ENCODE measurements at places on chromosomes 2 and 18. TPM values are rescaled to one million over a fixed set of nuclear protein-coding genes. Genes with fewer than 3 reads are reported as not detected.

- DNase-seq, result no peak
These were observed 130.1 kb downstream of the SMAD7 start for GRCh38 chr18:48820483-48821250.

- peak; percentile 59 for DNase-seq
These were observed 74.7 kb upstream of the ETAA1 start for GRCh38 chr2:67322353-67323001.

DNA sequence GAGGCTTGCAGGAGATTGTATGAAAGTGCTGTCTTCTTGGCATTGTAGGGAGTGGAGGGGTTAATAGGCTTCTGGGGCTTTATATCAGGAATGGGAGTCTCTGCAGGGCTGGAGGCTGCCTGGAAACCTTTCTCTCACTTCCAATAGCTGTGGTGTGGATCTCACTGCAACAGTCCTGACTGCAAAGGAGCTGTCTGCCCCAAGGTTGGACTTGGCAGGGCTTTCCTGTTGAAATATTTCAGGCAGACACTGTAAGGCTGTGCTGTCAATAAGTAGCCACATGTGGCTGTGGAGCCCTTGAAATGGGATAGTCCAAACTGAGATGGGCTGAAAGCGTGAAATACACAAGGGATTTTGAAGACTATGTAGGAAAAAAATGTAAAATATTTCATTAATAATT, 399.1 kb upstream of the SPRED2 start:
- no peak for DNase-seq

GRCh38 chr2:165637396-165637795, 156.7 kb downstream of the GALNT3 start:
- no peak for DNase-seq

- DNase-seq, result no peak
These were observed 53.7 kb upstream of the PARD3B start for GRCh38 chr2:204491528-204491927.

- peak; percentile 57 for DNase-seq
These were observed 82.6 kb downstream of the MAPK4 start for GRCh38 chr18:50642439-50642838.

- no peak for DNase-seq
These were observed 328.9 kb downstream of the ZEB2 start for GRCh38 chr2:144190908-144191605.

DNA sequence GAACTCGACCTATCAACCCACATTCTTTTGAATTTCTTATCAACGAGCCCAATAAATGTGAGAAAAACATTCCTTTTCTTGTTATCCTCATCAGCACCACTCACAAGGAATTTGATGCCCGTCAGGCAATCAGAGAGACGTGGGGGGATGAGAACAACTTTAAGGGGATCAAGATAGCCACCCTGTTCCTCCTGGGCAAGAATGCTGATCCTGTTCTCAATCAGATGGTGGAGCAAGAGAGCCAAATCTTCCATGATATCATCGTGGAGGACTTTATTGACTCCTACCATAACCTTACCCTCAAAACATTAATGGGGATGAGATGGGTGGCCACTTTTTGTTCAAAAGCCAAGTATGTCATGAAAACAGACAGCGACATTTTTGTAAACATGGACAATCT, 378.2 kb downstream of the STK39 start:
- DNase-seq, result no peak

DNA sequence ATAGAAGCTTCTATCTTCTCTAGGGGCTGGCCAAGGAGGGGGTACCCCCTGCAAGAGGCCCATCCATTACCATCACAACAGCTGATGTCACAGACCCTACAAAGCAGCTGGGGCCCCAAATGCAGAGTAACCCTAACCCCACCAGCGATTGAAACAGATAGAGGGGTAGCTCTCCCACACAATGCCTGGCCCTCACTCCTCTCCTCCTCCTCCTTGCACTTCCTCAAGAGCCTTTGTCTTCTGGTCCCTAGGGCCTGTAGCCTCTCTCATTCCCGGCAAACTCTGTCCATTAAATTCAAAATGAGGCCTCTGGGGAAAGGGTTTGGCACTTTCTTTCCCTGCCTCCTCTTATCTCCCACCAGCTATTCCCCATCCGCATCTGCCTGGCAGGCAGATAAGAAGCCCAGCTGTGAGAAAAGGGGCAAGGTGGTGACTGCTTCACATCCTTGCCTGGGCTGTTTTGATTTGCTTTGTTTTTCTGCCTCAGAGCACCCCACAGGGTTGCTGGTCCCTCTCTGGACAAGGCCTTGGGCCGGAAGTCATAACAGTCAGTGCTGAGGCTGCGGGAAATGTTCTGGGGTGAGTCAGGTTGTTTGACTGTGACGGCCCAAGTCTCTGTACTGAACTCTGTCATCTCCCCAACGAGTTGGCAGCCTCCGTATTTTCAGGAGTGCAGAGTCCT, 26.1 kb upstream of the CYP26B1 start:
- DNase-seq, result no peak

- no peak for DNase-seq
These were observed 128.5 kb downstream of the ARL6IP6 start for GRCh38 chr2:152846697-152847470.

DNA sequence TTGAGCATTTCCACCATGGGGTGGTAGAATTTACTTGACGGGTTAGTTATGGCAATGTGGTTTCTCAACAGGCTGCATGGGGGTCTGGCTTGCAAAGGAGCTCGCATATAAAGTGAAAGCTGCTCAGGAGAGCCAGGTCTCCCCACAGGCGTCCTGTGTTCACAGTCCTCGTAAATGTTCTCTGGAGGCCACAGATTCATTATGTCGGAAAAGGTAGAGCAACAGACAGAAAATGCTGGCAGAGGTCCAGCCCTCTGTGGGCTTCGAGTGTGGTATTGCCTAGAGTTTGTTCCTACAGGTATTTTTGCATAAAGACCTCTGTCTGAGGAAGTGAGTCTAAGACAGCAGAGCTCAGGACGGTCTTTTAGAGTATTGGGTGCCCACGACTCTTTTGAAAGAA, 96.4 kb downstream of the CDCA7 start:
- no peak for DNase-seq

- DNase-seq, result no peak
These were observed 11.0 kb upstream of the NBEAL1 start for GRCh38 chr2:203003716-203004115.

DNA sequence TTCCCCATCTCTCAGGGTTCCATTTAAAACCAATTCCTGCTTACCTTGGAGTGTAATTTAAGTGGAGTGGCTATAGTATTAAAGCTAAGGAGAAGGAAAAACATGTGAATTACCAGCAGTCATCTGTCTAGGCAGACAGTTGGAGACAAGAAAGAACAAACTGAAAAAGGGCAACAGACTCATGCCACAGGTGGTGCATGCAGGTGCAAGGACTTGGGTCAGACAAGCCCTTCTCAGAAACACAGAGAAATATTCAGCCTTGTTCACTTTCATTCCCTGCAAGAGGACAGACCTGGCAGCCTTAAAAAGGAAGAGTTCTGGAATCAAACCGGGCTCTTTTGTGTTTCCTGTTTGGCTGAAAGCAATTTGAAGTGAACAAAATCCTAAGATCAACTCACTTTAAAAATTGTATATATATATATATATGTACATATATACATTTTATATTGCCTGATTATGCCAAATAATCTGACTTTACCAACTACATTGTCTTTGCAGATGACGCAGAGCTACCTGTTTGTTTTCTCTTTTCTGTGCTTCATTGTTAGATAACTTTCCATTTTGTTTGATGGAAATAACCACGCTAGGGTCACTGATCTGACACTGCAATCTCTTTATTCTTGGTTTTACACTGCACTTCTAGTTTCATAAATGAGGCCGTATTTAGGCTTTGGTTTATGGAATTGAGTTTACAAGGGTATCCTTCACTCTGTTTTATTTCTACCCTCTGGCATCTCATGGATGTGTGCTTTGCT, 35.1 kb upstream of the VPS54 start:
- no peak for DNase-seq

DNA sequence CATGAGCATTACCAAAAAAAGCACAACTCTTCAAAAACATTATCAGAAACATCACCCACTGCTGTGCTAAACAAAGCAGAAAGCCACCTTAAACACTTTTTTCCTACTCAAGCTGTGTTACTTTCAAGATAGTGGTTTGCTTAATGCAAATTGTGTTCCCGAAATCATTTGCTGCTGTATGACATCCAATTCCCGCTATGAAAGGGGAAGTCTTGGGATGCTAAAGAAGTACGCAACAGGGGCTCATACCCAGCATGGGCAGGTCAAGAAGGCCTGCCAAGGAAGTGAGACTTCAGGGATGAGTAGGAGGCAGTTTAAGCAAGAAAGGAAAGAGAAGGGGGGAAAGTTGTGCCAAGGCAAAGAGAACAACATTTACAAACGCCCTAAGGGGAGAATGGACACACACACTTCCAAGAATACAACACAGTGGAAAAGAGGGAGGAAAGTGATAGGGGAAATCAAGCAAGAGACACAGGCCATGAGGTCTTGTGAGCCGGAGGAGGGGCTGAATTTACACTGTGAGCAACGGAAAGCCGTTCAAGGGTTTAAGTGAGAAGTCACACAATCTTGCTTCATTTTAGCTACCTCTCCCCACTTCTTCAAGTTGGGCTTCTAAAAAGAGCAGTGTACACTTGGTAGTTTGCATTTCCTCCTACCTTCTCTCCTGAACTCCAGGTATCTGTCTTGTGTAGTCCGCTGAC, 4.0 kb downstream of the PTPN2 start:
- no peak for DNase-seq

GRCh38 chr2:221077799-221078198, 494.3 kb downstream of the EPHA4 start:
- DNase-seq, result no peak

- no peak for DNase-seq
These were observed 827.5 kb downstream of the ADCYAP1 start for GRCh38 chr18:1732143-1732542.

DNA sequence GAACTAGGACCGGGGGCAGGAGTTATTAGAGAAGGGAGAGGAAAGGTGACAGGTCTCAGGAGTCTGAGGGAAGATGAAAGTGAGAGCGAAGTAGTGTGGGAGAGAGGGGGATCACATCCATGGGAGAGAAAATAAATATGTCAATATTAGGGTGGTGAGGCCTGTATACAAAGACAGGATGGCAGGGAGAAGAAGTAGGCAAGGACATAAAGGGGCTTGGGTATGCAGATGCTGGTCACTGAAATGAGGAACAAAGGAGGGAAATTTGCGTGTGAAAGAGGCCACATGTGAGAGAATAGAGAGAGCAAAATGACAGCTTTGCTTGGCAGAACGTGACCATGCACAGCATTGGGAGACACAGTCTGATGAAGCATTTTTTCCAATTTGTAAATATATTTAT, 13.6 kb downstream of the METAP1D start:
- no peak for DNase-seq

- peak; percentile 41 for DNase-seq
These were observed 52.8 kb downstream of the CLASP1 start for GRCh38 chr2:121596221-121597080.

- DNase-seq, result no peak
These were observed 5.5 kb downstream of the MSGN1 start for GRCh38 chr2:17821535-17822444.

GRCh38 chr2:108969856-108970255, 19.2 kb downstream of the EDAR start:
- DNase-seq, result no peak

- no peak for DNase-seq
These were observed 49.0 kb upstream of the BCL2L11 start for GRCh38 chr2:111071600-111072171.

DNA sequence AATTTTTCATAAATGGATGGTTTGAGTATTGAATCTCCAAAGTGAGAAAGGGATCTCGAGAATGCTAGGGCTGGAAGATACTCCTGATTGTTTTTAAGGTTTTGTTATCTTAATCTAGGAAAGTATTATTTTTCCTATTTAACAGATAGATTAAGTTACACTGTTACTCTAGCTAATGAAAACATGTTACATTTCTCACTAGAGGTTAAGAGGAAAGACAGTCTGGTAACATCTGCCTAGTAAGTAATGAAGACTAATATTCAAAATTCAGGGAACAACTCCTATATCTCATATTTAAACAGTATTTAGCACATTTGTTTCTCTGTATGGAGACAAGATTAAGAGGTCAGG, 2.0 kb downstream of the GALNT3 start:
- no peak for DNase-seq

DNA sequence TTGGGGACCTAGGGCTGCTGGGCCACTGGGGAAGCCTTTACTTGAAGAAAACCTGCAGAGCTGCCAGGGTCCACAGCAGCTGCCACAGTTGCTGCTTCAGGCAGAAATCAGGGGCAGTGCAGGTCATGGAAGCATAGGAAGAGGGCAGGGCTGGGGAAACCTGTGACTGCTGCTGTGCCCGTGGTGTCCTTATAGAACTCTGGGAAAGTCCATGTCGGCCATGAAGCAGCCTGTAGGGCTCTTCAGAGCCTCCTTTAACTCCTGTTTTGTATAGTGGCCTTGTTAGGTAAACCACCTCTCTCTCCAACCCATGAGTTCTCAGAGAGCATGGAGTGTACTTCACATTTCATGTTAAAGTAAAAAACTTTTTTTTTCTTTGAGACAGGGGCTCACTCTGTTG, 62.1 kb downstream of the SMAD4 start:
- DNase-seq, result no peak

- DNase-seq, result no peak
These were observed 204.8 kb downstream of the RBM43 start for GRCh38 chr2:151056870-151057269.

GRCh38 chr2:69335311-69335710, 51.7 kb downstream of the GFPT1 start:
- no peak for DNase-seq

- DNase-seq, result no peak
These were observed 70.0 kb downstream of the SLC25A12 start for GRCh38 chr2:171824086-171824485.

DNA sequence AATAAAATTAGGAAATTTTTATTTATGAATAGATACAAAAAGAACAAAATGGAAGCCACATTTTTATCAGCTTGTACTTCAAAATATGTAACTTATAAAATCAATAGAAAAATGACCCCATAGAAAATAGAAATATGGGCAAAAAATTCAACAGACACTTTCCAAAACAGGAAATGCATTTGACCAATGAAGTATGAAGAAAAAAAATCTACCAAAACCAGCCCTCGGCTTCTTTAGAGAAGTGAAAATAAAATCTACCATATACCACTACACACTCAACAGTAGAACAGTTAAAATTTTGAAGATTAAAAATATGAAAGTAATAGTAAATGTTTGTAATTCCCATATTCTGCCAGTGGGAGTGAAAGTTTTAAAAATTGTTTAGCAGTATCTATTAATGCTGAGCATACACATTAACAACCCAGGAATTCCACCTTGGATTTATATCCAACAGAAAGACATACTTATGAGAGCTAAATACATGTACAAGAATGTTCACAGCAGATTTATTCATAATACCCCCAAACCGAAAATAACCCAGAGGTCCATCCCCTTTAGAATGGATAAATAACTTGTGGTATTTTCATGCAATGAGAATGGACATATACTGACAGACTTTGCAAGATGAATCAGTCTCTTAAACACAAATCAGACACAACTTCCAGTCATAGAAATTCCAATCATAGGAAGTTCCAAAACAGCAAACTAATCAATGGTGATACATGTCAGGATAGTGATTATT, 318.0 kb downstream of the FIGN start:
- DNase-seq, result no peak

The C1D gene
- total RNA-seq, result 21.9 TPM

The CTDP1 gene
- total RNA-seq, result 10.4 TPM

The IL18RAP gene
- total RNA-seq, result not detected

The ABCG5 gene
- total RNA-seq, result not detected

The E2F6 gene
- total RNA-seq, result 11.2 TPM

The IL1R2 gene
- not detected for total RNA-seq

The ANKRD30B gene
- total RNA-seq, result 3.0 TPM

The EIF2AK3 gene
- 25.2 TPM for total RNA-seq

The POTEI gene
- 0.27 TPM for total RNA-seq

The KLF7 gene
- total RNA-seq, result 60.2 TPM

The DCAF17 gene
- total RNA-seq, result 64.1 TPM

The IL36A gene
- total RNA-seq, result not detected

The MC4R gene
- total RNA-seq, result 0.54 TPM

The NUP35 gene
- 40.4 TPM for total RNA-seq

The INHBB gene
- 6.1 TPM for total RNA-seq
